ENCODE measurements at places on chromosomes 16 and 17.

- no peak for DNase-seq
Measured at GRCh38 chr16:1533443-1533951, at the start of gene TMEM204. TMEM204 (plus strand) TSS chr16:1533666; CDS start chr16:1534276, 610 bp downstream.

- DNase-seq: no peak
Measured at GRCh38 chr17:4375039-4375748, 8.7 kb upstream of the UBE2G1 start.

DNA sequence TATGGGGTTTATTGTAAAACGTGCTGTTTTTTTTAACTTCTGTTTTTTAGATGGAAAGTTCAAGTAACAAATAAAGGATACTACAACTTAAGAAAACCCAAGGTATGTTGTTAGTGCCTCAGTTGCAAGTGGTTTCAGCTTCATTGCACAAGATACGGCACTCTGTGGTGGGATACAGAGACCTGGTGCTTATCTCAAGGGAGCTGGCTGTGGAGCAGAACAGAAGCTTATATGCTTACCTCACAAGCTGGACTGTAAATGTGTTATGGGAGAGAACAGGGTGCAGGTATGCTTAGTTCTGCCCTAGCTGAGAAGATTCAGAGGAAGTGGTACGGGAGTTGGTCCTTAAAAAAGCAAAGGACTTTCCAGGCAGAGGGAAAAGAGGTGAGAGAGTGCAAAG, 15.2 kb downstream of the DGKE start:
- DNase-seq: no peak

DNA sequence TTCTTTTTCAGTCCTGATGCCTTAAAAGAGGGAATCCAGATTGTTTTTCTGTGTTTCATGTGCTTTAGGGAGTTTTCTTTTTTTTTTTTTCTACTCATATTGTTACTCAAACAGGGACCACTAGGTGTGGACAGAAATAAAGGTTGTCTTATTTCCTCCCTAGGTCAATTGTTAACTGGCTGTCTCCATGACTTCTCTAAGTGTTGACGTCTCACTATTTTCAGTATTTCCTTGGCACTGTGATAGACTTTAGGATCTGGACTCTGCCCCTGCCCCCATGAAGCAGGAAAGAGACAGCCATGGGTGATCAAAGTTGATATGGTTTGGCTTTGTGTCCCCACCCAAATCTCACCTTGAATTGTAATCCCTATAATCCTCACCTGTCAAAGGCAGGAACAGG, 73.7 kb downstream of the AKAP1 start:
- no peak for DNase-seq

- no peak for DNase-seq
Measured at GRCh38 chr17:78426293-78426879, 47.9 kb downstream of the PGS1 start.

GRCh38 chr16:29756654-29757053, 10.9 kb upstream of the C16orf54 start:
- no peak for DNase-seq

DNA sequence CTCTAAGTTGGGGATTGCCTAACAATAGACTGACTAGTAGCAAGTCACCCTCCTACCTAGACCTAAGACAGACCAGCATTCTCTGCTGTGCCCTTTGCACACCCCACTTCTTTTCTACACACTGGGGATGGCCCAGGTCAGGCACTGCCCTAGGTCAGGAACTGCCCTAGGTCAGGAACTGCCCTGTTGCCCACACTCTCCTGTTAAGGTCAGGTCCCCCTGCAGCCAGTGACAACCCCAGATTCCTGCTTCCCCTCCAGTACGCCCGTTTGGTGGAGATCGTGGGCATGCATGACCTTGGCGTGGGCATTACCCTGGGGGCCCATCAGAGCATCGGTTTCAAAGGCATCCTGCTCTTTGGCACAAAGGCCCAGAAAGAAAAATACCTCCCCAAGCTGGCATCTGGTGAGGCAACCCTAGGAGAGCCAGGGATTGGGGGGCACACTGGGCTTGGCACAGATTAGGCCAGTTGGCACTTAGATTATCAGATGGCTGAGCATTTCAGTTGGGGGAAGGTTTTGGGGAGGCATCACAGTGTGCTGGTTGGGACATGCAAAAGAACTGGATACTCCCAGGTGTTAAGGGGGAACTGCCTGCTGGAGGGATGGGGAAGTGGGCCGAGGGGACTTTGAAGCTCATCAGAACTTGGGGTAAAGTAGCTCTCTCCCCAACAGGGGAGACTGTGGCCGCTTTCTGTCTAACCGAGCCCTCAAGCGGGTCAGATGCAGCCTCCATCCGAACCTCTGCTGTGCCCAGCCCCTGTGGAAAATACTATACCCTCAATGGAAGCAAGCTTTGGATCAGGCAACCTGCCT, 1.7 kb downstream of the ACADVL start:
- no peak for DNase-seq

DNA sequence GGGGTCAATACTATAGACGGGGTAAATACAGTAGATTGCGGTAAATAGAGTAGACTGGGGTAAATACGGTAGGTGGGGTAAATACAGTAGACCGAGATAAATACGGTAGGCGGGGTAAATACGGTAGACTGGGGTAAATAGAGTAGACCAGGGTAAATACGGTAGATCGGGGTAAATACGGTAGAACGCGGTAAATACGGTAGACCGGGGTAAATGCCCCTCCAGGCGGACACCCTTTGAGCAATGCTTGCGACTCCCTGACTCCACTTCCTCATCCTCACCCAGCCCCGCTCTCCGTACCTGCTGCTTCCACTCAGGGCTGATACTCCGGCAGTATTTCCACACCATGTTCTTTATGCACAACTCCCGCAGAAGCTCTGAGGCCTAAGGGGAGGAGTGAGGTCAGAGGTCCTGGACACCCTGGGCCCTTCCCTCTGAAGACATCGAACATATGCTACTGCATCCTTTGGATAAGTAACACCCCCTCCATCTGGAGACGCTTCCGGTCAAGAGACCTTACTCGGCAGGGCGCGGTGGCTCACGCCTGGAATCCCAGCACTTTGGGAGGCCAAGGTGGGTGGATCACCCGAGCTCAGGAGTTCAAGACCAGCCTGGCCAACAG, 13.3 kb upstream of the CRK start:
- DNase-seq: no peak

DNA sequence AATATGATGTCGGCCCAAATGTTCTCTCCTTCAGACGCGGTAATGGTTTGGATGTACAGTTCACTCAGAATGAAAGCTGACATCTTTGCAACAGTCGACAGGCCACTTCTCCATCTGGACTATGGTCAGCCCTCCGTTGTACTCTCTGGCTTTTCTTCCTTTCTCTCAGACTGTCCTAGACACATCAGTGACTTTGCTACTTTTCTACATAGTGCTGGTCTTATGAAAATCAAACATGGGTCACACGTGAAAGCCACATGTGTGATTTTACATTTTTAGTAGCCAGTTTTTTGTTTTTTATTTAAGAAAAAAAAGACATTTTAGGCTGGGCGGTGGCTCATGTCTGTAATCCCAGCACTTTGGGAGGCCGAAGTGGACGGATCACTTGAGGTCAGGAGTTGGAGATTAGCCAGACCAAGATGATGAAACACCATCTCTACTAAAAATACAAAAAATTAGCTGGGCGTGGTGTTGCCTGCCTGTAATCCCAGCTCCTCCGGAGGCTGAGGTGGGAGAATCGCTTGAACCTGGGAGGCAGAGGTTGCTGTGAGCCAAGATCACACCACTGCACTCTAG, 644.1 kb downstream of the KCNJ2 start:
- DNase-seq: no peak

DNA sequence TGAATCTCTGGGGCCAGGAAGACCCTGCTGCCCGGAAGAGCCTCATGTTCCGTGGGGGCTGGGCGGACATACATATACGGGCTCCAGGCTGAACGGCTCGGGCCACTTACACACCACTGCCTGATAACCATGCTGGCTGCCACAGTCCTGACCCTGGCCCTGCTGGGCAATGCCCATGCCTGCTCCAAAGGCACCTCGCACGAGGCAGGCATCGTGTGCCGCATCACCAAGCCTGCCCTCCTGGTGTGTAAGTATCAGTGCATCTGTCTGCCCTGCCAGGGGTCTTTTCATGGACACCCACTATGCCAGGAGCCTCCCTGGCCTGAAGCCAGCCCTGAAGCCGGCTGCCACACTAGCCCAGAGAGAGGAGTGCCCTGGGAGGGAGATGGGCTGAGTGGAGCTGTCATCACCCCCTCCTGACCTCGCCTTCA, at the start of gene CETP:
TSS of gene CETP (plus strand) at position 100 of the 431 bp plus-strand sequence. CDS start at position 130, 30 bp downstream.
- no peak for DNase-seq

DNA sequence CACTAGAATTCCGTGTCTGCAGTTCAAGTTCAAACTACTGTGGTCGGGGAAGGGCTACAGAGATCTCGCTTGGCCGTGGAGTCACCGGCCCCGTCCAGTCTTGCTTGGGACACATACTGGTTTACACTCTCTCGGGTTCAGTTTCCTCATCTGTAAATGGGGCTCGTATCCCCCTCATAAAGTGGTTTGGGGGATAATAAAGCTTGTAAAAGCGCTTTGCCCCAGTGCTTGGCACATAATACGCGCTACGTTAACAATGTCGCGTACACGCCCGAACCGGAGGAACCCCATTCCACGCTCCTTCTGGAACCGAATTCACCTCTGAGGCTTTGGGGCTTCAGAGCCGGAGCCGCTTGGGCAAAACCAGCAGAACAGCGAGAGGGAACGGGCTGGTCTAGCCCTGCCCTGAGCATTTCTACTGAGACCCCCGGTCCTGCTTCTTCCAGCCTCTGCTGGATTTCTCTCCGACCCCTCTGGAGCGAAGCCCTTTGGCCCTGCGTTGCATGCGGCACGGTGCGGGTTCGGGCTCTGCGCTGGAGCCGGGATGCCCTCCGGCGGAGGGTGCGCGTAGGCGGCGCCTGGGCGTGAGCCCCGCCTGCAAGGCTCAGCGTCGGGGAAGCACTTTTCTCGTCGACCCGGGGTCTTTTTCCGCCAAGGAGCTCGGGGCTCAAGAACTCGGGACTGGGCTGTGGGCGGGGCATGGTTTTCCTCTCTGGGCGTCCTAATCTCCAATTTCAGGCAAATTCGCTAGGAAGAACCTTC, 26.1 kb upstream of the HOXB13 start:
- DNase-seq: no peak

DNA sequence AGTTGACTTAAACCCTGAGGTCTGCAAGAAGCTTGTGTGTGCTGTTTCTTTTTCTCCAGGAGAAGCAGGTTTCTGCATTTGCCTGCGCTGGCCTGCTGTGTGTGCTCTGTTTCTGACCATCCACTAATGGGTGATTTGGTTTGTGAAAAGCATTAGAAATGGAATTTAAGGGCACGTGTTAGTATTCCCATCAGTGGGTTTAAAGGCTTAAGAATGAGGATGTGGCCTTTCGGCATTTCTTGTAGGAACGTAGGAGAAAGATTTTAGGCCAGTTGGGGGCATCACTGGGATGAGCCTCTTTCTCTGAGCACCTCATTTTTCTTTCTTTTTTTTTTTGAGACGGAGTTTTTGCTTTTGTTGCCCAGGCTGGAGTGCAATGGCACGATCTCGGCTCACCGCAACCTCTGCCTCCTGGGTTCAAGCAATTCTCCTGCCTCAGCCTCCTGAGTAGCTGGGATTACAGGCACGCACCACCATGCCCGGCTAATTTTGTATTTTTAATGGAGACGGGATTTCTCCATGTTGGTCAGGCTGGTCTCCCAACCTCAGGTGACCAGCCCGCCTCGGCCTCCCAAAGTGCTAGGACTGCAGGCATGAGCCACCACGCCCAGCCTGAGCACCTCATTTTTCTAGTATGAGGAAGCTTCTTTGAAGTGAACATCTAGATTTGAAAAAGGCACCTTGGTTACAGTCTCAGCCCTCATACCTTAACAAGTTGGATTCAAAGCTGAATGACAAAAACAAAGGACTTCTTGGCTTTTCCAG, 110.3 kb downstream of the BANP start:
- DNase-seq: no peak

GRCh38 chr17:32590974-32591373, 104.2 kb downstream of the CDK5R1 start:
- no peak for DNase-seq

- DNase-seq: no peak
Measured at GRCh38 chr17:45395569-45396415, 36.9 kb downstream of the ARHGAP27 start.

- no peak for DNase-seq
Measured at GRCh38 chr17:9109933-9110332, 88.6 kb downstream of the NTN1 start.

GRCh38 chr17:12296209-12296625, 275.5 kb downstream of the MAP2K4 start:
- no peak for DNase-seq

DNA sequence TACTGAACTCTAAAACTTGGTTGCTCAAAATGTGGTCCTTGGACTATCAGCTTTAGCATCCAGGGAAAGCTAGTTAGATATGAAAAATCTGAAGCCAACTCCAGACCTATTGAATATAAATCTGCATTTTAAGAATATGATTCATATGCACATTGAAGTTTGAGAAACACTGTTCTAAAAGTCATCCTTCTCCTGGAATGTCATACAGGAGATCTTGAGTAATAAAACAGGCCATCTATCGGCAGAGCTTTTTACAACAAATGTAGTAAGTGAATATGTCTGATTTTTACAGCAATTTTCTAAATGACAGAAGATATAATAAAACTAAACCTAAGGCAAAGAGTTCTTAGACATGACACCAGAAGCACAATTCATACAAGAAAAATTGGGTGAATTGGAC, 140.4 kb downstream of the PMP22 start:
- no peak for DNase-seq

DNA sequence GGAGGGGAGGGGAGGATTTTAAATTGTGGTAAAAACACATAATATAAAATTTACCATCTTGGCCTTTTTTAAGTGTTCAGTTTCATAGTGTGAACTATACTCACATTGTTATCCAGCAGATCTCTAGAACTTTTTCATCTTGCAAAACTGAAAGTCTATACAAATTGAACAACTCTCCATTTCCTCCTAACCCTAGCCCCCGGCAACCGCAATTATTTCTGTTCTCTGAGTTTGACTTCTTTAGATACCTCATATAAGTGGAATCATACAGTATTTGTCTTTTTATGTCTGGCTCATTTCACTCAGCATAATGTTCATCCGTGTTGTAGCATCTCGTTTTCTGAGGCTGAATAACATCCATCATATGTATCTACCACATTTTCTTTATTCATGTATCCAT, 30.0 kb upstream of the MRTFB start:
- DNase-seq: no peak

DNA sequence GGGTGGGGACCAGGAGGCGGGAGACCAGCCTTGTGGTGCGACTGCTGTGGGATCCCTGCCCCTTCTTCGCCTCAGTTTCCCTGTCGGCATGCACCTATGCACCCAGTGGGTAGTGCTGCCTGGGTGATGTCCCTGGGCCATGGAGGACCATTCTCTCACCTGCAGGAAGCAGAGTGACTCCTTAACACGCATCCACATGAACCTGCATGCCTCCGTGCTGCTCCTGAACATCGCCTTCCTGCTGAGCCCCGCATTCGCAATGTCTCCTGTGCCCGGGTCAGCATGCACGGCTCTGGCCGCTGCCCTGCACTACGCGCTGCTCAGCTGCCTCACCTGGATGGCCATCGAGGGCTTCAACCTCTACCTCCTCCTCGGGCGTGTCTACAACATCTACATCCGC, 25.2 kb downstream of the ADGRG5 start:
- DNase-seq: no peak
